ENCODE measurements at places on chromosomes 7 and 10.

DNA sequence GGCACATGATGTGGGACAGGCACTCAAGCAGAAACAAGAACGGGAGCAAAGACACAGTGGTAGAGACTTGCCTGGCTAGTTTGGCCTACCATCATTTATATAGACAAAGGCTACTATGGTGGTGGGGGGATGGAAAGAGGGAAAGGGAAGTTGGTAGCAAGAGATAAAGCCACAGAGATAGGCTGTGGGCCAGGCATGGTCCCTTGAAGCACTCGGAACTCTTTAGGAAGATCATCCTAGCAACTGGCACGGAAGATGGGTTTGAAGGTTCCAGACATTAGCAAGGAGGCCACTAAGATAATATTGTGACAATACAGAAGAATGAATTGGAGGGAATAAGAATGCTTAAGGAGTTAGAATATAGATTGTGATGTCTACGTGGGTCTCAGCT is 319.6 kb downstream of the ELMO1 start:
- DNase-seq: no peak

DNA sequence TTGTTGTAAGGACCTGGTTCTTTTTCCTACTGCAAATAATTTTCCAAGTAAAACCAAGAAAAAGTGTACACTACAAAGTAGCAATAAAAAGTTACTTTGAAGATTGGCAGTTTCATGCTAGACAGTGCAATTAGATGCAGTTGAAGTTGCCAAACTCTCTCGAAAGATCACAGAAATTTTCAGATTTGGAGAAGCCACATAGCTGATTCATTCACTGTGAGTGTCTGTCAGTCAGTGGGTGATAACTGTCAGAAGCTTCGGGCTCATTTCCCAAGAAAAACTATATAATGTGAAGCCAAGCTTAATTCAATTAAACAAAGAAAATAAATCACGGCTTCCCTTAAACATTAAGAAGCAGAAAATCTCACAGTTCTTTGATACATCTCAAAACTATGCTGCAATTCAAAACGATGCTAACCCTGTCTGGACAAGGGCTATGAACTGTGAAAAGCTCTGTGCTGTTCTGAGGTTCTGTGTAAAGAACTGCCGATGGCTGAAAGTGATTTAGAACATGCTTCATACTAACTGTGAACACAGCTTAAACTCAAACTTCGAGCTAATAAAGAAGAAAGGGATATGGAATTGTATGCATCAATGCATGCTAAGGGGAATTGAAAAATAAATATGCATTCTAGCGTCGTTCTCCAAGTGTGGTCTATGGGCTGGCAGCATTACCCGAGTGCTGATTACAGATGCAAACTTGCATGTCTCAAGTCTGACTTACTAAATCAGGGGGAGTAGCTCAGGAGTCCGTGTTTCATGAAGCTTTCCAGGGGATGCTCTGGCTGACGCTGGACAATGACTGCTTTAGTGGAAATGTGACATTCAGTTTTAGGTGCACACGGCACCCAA is 557.4 kb downstream of the CALN1 start:
- no peak for DNase-seq

- DNase-seq: no peak
These were observed 536.1 kb upstream of the AUTS2 start for GRCh38 chr7:69062020-69062765.

DNA sequence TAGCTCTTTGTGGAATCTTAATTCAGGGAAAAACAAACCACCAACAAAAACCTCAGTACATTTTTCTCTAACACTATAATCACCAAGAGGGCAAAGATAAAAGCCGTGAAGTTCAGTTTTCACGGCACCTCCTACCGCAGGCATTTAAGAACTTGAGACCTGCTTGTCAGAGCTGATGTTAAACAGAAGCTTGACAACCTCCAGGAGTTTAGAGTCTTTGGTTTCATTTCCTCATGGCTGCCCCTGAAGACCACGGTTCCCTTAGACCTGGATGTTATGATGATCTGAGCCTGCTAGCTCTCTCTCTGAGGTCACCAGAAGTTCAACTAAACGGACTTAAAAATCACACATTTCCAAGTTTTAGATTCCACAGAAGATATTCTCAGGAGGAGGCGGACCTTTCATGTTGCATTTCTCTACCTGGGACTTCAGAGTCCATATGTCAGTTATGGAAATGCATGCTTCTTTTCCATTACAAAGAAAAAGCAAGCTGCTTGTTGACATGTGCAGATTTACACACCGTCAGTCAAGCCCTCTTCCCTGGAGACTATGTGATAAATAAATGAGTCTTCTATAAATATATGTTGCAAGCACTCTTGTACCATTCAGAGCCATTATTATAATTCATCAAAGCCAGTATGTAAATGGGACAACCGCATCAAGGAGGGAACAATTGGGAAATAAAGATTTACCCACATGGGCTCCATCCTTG is 258.0 kb downstream of the GFRA1 start:
- DNase-seq: no peak

- no peak for DNase-seq
These were observed 764.0 kb upstream of the IGFBP3 start for GRCh38 chr7:46685051-46685450.

DNA sequence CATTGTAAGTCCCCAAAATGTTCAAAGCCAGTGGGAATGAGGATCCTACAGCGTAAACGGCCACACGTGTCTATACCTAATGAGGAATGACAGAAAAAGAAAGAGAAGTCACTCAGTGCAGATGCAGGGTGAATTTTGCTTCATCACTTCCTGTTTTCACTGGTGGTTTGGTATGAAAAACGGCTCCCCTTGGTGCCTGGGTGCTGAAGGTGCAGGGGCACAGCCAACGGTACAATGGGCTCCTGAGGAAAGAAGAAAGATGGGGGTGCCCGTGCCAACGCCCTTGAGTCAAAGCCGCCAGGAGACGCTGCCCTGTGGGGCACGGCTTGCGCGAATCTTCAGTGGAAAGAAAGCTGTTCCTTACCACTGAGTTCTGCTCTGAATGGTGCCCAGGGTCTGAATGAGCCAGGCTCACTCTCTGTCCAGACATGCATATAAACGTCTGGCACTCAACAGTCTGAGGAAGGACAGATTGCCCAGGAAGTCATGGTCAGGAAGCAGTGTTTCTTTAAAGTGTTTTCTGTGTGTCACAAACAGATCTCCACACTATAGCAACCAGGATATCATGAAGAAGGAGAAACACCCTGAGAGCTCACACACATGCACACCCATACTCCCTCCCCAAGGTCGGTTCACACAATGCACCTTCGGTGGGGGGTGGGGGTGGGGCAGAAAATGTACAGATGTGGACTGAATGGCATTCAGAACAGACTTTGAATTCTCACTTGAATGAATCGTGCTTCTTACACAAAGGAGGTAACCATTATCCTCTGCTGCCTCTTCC is 105.8 kb downstream of the ELMO1 start:
- peak; percentile 36 for DNase-seq

GRCh38 chr7:2728316-2729030 is 40.5 kb downstream of the AMZ1 start:
- DNase-seq: no peak

- no peak for DNase-seq
These were observed 464.0 kb upstream of the ZMIZ1 start for GRCh38 chr10:78604721-78605120.

- no peak for DNase-seq
These were observed 49.0 kb downstream of the ADD3 start for GRCh38 chr10:110056822-110057221.

GRCh38 chr10:122492999-122493481 is 31.7 kb downstream of the HTRA1 start:
- DNase-seq: no peak

- DNase-seq: no peak
These were observed at the start of gene DGKI for GRCh38 chr7:137846827-137847567. DGKI (minus strand) TSS chr7:137846974.

DNA sequence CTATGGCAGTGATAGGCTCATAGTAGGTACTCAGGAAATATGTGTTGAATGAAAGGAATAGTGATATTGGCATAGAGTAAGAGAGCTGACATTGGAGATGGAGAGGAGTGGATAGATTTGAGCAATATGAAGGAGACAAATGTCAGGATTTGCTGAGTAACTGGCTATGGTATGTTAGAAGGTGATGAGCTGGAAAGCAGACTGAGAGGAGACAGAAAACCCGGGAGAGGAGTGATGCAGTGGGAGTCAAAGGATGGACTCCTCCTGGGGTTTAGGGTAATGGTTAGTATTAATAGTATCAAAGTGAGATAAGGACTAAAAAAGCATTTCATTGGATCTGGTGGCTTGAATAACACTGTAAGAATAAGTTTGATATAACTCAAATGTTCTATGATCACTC is 64.8 kb downstream of the CD36 start:
- DNase-seq: no peak

GRCh38 chr10:117684046-117684610 is 141.6 kb downstream of the EMX2 start:
- DNase-seq: no peak

DNA sequence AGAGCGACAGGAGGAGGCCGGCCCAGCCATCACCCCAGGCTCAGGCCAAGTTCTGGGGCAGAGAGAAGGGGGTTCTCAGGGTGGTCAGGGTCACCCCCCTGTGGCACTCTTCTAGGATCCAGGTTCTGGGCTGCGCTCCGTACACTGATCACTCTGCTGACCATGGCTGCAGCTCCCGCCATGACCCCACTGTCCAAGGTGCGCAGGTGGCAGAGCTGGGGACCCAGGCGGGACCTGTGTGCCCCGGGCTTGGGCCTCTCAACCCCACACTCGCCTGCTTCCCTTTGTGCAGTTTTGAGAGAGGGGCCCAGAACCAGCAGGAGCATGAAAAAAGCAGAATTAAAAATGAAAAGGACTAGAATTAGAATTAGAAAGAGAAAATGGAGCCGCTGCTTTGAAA is 227.1 kb downstream of the FANK1 start:
- DNase-seq: no peak
